CD4-positive, alpha-beta T cell treated with Interleukin-1 beta for 1 hour (primary cell): ENCODE measurements at places on chromosomes 16 and 17.

DNA sequence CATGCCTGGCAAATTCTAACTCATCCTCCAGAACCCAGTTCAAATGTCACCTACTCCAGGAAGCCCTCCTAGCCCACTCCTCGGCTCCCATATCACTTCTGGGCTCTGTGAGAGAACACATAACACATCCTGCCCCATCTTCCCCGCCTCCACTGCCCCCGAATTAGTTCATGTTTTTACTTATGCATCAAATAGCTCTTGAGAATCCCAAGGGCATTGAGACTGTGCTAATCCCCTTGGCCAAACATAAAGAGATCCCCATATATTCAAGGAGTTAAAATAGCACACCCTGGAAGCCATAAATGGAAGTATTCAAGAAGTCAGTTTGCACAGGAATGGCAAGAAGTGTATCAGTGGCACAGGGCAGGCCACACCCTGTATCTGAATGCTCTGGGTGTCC is 2.0 kb upstream of the CREBBP start:
- DNase-seq = no peak

DNA sequence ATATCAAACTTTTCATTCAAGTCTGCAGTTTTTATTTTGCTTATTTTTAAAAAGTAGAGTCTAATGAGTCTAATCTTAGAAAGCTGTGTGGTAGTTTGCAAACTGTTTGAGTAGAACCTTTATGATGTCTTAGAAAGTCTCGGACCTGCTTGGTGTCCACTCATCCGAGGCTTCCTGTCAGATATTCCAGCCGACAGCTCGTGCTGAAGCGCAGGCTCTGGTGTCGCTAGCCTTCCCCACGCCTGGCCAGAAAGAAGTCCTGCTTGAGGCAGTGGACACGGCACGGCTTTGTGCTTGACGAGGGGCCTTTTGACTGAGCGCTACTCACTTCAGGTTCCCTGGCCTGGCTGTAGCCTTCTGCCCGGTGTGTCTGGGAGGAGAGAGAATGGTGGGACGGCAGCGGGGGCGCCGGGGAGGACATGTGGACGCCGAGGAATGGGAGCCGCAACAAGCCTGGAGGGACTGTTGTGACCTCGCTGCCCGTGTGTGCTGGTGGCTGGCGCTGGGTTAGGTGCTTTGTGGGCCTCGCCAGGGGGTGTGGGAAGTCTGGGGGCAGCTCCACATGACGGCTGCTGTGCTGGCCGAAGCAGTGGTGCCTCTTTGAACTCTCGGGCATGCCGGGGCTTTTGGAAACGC is 33.5 kb downstream of the BANP start:
- no peak for DNase-seq

GRCh38 chr16:50858877-50859627 is 117.2 kb downstream of the CYLD start:
- no peak for DNase-seq

DNA sequence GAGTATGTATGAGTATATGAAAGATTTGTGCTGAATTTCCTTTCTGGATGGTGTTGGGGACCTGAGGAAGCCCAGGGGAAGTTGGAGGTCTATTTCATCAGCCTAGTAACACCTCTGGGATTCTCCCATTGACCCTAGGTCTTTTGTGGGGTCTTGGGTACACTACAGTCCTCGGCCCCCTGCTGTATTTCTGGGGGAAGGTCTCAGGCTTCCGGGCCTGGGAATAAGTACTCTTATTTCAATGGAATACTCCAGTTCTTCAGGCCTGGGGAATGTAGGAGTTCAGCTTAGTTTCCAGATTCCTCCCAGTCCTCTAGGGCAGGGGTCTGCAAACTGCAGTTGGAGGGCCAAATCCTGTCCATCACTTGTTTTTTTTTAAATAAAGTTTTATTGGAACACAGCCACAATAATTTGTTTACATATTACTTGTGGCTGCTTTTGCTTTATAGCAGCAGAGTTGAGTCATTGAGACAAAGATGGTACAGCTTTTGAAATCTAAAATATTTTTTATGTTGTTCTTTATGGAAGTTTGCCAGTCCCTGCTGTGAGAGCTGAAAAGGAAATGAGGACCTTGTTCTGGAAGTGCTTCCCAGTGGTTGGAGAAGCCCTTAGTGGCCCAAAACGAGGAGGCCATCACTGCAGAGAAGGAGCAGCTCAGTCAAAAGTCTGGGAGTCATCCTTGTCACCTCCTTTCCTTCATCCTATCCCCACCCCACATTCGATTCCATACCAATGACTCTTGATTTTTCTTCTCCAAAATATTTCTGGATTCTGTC is 142.5 kb upstream of the HS3ST2 start:
- no peak for DNase-seq

GRCh38 chr16:23406546-23407240 is 46.3 kb downstream of the COG7 start:
- DNase-seq = no peak

DNA sequence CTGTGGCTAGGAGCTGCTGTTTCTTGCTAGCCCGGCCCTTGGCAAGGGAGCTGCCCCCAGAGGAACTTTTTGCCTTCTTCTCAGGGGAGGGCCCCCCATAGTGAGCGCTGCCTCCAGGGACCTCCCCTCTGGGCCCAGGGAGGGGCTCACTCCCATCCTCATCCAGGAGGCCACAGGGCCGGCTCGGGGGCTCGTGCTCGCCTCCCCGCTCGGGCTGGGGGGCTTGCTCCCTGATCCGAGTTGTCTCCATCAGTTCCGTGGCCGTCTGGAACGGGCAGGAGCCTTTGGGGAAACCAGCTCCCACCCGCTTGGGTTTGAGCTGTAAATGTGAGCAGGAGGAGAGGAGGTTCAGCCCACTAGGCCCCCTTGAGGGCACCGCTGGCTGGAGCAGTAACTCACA is 4.1 kb upstream of the SMIM5 start:
- DNase-seq = no peak

GRCh38 chr17:46984341-46984740 is 5.3 kb upstream of the RPRML start:
- no peak for DNase-seq

DNA sequence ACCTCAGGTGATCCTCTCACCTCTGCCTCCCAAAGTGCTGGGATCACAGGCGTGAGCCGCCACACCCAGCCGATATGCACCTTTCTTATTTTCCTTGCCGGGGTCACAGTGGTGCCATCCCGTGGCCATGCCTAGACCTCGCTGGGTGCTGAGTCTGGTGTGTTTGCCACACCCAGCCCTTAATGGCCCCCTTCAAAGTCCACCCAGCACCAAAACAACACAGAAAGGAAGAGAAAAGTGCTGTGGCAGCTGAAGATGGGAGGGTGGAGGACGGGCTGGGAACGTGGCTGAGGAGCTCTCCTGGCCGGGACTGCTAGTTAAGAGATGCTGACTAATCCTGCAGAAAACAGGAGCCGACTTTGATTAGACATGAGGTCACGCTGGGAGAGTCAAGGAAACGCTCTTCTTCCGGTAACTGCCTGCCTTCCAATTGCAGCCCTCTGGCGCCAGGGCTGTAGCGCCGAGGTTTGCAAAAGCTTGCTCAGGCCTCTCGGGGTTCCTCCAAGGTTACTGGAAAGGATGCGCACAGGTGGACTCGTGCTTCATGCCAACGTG is 10.9 kb downstream of the SLC43A2 start:
- no peak for DNase-seq

DNA sequence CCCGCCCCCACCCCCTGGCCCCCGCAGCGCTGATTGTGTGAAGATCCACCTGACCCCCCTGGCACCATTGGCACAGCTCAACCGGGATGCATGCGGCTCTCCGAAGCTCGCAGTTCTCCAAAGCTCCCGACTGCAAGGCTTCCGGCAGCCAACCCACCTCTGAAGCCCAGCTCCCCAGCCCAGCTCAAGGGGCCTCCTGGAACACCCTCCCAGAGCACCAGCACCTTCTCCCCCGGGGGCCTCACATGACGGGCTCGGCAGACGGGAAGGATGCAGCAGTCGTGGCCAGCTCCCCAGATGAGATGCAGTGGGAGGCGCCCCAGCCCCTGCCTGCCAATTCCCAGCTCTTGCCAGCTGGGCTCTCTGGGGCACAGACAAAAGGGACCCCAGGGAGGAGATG is 215.3 kb downstream of the ZNF423 start:
- no peak for DNase-seq

DNA sequence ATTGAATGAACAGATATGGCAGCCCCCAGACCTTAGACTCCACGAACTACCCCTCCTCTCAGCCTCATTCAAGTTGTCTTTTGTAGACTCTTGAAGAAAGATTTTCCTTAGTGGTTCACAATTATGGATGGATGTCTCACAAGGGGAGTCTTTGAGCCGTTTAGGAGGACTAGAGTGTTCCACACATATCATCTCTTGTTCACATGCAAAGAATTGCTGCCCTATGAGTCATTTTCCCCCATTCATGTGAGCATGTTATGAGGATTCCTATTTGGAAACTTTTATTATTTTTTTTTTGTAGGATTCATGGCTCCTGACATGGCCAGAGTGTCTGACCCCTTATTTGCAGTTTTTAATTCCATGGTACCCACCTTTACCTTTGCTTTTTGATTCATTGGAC is 237.1 kb downstream of the SHISA9 start:
- no peak for DNase-seq
